ENCODE measurements at places on chromosomes 11 and 22.

- no peak for DNase-seq
Measured at GRCh38 chr11:96207459-96208449, 135.2 kb downstream of the MAML2 start.

- no peak for DNase-seq
Measured at GRCh38 chr22:48895336-48895735, 932.3 kb downstream of the BRD1 start.

GRCh38 chr11:131694526-131695424 lies 324.4 kb downstream of the NTM start:
- DNase-seq, result no peak

- DNase-seq, result no peak
Measured at GRCh38 chr11:64510759-64511158, 80.3 kb upstream of the SLC22A12 start.

DNA sequence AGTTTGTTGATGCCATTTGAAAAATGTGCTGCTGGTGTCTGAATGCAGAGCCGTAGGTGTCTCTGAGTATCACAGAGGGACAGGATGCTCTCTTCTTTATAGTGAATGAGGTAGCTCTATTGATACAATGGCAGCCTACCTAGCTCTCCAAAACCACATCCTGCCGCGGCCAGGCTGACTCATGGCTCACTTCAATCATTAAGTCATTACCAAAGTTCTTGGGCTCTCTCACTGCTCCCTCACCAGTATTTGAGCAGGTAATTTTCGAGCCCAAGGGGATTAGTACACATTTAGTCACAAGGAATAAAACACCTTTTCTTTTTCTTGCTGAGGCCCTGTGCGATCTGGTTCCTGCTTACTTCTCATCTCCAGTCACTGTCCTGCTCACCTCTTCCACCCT lies 509.0 kb upstream of the LARGE1 start:
- DNase-seq, result no peak

DNA sequence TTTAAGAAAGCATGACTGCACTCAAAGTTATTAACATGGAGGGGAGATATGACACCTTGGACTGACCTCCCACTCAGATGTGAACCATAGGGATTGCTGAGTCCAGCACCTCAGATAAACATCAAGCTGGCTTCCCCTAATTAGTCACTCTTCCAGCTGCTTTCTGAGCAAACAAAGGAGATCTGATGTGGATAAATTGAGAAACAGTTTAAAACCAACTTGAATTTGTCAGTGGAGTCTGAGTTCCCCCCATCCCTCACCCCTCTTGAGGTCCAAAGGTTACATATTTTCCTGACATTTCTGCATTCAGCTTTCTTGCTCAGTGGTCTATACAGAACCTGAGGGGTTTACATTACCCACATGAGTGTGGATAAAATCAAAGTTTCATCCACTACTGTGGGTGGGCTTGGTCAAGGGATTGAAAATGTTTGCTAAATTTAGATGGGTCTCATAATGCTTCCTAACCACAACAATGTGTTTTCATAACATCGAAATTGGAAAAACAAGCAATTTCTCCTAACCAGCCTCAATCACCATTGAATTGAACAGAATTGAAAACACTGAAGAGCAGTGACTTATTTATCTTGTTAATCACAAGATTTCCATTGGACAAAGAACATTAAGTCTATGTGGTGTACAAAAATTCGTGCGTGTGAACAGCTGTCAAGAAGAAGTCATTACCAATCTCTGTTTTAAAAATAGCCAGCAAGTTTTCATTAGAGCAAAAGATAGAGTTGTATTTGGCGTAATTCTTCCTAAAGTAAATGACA lies 292.3 kb downstream of the METTL15 start:
- no peak for DNase-seq

GRCh38 chr11:15045891-15046290 lies 27.5 kb upstream of the CALCB start:
- DNase-seq, result no peak

DNA sequence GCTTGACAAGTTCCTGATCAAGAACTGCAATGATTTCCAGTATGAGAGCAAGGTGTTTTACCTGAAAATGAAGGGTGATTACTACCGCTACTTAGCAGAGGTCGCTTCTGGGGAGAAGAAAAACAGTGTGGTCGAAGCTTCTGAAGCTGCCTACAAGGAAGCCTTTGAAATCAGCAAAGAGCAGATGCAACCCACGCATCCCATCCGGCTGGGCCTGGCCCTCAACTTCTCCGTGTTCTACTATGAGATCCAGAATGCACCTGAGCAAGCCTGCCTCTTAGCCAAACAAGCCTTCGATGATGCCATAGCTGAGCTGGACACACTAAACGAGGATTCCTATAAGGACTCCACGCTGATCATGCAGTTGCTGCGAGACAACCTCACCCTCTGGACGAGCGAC lies 12.0 kb downstream of the YWHAH start:
- no peak for DNase-seq

Measured in stimulated activated CD4-positive, alpha-beta T cell treated with anti-CD3 and anti-CD28 coated beads, Interleukin-15, amount 100 ng/mL, for 1 hour (primary cell).